NCI-H1694 (cell line): ENCODE measurements at places on chromosomes 2 and 18.
A peak's percentile ranks its signal among the peaks of the same experiment; 100 is the strongest.

DNA sequence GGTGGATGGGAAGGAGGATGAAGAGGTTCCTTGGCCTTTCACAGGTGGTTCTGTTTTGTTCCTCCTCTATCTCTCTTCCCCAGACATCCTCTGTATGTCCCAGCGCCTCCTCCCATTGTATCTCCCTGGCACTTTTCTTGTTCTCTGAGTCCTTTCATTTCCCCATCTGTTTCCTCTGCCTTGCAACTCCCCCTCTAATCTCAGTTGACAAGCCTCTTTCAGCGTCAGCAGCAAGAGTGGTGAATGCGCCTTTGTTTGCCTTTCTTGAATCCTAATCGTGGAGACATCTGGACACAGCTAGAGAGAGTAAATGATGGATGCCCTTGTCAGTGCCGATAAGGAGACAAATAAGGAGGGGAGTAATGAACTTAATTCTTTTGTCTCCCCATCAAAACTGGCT lies 167.0 kb downstream of the NDUFA10 start:
- no peak for DNase-seq

- no peak for DNase-seq
Observed at GRCh38 chr2:70094171-70094977, 7.1 kb downstream of the PCBP1 start.

DNA sequence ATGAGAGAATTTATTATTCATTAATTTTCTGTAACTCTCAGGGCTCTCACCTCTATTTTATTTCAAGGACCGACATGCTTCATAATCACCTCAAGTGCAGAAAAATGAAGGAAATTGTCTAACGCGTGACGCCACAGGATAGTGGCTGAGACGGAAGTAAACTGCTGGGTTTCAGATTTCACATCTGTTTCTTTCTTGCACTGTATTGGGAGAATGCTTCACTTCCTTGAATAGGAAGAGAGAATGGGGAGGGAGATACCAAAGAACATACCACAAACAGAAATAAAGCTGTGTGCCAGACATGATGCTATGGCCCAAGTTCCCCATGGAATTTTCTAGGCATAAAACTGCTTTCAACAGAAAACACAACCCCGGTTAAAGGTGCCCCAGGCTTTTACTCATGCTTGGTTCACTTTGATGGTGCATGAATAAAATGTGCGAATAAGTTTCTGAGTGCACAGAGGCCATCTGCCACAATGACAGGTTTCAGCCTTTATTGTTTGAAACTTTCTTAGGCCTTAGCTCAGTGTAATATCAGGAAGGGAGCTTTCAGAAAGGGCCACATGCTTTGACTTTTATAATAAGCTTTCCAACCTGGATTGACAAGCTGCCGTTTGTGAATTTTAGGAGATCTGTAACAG lies 1116.4 kb downstream of the SOCS6 start:
- no peak for DNase-seq

- DNase-seq, result no peak
Observed at GRCh38 chr2:31176742-31177141, 38.5 kb upstream of the GALNT14 start.

DNA sequence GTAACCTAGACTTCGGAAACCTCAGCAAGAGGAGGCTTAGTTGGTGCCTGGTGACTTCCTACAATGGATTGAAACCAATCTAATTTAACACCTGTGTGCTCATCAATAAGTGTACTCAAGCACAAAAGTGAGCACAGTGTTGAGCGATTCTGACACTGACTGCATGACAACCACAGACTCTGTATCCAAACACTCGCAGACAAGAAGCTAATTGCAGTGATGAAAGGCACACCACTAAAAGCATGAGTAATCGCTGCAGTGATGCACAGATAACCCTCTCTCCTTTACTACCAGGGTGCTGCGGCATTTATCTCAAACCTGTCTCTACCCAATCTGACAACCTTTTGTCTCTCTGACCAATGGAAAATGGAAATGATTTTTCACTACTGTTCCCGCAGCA lies 168.1 kb downstream of the AFF3 start:
- peak; percentile 25 for DNase-seq

DNA sequence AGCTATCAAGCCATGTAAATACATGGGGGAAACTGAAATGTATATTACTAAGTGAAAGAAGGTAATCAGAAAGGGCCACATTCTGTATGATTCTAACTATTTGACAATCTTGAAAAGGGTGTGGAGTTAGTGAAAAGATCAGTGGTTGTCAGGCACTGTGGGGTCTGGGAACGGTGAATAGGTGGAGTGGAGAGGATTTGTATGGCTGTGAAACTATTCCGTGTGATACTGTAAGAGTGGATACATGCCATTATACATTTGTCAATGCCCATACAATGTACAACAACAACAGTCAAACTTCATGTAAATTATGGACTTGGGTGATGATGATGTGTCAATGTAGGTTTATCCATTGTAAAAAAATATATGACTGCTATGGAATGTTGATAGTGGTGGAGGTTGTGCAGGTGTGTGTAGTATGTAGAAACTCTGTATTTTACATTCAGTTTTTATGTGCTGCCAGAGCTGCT lies 1116.2 kb downstream of the SUCLG1 start:
- DNase-seq, result no peak

GRCh38 chr18:49112664-49113063 lies 161.9 kb upstream of the SMAD7 start:
- DNase-seq, result no peak

DNA sequence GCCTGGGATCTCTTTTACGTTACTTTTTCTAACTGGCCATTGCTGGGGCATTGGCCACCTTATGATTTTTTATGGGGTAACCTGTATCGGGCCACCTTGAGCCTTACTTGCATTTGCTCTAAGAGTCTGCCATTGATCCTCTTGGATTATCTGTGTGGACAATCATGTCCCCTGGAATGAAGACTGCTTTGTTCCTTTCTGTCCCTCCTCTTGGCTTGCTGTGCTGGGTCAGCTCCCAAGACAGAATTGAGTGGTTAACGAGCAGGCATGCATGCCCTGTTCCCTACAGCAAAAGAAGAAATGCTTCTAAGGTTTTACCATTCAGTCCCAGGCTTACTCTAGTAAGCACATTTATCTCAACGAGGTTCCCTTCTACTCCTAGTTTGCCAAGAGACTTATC lies 46.3 kb downstream of the MAL start:
- DNase-seq, result no peak

- no peak for DNase-seq
Observed at GRCh38 chr2:188726626-188727247, 247.4 kb upstream of the COL3A1 start.

DNA sequence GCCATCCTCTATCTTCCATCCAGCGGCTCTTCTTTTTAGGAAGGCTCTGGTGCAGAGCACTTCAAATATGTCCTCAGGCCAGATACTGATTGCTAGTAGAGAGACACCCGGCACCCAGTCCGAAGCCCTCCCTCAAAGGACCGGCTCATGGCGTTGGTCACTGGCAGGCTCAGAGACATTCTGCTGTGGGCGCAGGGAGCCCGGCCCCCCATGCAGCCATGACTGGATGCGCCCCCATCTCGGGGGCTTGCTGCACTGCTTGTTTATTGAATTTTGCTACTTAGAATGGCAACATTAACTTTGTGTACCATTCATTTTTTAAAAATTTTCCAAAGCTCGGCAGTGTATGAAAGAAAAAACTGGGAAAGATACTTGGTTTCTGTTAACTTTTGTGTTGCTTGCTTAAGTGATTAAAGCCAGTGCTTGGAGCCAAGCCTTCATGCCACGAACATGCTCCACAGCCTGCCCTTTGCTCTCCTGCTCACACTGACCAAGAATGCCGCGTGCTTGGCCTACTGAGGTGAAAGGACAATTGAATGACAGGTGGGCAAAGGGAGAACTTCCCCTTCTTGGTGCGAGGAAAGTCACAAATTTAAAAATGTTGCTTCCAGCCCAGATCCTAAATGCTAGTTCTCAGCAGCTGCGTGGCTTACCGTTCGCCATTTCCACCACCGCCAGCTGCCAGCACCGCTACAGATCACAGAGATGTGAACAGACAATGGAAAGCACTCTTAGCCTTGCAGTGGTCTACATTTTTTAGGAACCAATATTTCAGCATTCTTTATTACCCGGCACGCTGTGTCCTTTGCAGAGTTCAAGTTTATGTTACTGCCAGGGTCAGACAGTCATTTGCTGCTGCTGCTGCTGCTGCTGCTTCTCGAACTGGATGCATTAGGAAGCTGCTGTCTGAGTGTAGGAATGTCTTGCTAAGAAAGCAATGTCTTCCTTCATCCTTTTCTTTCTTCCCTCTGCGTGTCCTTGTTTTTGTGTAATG lies 76.7 kb downstream of the FAM210A start:
- no peak for DNase-seq

- DNase-seq, result no peak
Observed at GRCh38 chr2:160290598-160290997, 90.5 kb upstream of the ITGB6 start.

- DNase-seq, result no peak
Observed at GRCh38 chr2:239104800-239105199, 256.9 kb downstream of the TWIST2 start.

DNA sequence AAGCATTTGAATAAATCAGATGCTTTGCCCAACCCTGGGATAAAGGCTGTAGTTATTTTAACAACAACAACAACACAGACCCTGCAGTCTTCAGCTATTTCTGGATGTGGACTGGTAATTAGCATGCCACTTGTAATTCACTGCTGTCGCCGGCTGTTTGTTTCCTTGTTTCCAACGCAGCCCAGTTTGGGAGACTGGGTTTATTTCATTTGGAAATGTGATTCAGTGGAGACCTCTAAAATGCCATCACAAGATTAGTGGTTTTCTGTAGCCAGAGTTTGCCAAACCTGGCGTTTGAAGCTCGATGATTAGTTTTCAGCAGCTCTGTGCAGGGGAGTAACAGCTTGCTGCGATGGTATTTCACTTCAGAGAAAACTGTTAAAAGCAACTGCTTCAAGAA lies 83.5 kb downstream of the LDLRAD4 start:
- DNase-seq, result no peak

DNA sequence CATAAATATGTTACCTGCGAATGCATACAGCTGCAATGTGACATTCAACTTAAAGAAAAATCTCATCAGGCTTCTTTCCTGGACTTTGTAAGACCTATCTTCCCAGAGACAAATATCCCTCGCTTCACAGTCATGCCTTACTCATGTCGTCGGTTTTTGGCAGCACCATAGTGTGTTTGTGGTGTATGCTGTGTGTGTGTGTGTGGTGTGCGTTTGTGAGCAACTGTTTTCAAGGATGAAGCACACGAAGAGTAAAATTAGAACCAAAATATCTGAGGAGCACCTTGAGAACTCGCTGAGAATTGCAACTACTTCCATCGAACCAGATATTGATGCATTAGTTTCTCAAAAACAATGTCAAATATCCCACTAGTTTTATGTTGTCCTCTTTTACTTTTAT lies 56.9 kb downstream of the ASB1 start:
- DNase-seq, result no peak

DNA sequence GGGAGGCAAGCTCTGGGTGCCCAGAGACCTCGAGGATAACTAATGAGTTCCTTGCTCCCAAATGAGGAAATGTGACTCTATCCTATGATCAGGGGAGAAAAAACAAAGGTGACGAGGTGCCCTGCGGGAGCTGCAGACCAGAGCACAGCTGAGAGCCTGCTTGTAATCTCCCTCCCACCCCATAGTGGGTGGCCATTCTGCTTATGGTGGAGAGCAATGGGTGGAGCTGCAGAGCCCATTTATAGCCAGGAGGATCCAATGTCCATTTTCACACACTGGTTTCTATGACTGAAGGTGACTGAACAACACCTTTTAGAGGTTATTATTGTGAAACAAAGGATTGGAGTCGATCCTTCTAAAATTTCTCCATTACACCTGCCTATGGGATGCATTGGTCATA lies 153.3 kb downstream of the COL6A3 start:
- DNase-seq, result no peak

GRCh38 chr18:24420551-24420950 lies 5.9 kb upstream of the IMPACT start:
- DNase-seq, result no peak
